NCI-H1105 (cell line): ENCODE measurements at places on chromosomes 5 and 9.

DNA sequence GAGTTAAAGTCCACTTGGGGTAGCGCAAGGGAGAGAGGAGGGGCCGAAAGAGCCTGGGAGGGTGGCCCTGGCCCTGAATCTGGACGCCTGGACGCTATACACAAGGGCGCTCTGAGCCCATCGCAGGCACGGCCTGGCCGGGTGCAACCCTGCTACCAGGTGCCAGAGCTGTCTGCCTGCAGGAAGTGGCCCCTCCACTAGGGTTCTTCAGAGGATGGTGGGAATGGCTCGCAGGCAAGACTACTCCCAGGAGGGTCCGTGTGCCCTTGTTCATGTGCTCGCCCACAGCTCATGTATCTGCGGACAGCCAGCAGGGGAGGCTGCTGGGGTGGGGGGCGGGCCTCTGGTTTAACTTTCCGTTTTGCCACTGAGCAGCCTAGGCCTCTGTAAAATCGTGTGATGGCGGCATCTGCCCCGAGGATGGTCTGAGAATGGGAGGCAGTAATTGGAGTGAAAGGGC lies 1.4 kb upstream of the NKD2 start:
- DNase-seq, result no peak

- DNase-seq, result no peak
Measured at GRCh38 chr5:170861917-170862766, at the start of gene RANBP17. RANBP17 (plus strand) TSS chr5:170862018.

GRCh38 chr5:18487928-18488480 lies 853.7 kb downstream of the TAF11L14 start:
- no peak for DNase-seq

DNA sequence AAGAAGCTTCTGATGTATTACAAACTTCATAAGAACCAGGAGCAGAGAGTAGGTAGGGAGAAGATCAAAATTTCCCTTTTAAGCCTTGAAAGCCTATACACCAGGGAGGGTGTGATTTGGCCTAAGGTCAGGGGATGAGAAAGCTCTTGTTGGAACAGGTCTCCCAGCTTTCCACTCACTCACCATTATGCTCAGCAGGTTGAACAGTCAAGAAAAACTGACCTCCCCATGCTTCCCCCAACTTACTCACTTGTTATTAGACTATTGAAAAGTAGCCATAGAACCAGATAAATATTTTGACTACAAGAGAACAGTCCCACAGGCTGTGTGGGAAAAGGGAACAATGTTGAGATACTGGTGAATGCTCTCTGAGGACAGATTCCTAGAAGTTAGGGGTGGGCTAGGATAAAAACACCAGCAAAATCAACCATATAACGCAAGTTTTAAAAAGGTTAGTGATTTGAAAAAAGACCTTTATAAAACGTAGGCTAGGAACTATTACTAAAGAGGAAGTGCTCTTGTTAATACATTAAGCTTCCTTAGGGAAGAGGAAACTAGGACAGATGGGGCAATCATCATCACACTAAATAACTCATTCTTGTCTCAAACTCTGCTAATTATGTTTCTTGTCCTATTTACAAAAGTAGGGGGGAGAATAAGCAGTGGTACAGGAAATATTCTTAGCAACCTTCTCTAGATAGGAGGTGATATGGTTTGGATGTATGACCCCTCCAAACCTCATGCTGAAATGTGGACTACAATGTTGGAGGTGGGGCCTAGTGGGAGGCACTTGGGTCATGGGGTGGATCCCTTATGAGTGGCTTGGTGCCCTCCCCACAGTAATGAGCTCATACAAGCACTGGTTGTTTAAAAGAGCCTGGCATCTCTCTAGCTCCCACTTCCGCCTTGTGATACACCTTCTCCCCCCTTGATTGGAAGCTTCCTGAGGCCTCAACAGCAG lies 31.0 kb downstream of the PCDHGC5 start:
- DNase-seq, result no peak

DNA sequence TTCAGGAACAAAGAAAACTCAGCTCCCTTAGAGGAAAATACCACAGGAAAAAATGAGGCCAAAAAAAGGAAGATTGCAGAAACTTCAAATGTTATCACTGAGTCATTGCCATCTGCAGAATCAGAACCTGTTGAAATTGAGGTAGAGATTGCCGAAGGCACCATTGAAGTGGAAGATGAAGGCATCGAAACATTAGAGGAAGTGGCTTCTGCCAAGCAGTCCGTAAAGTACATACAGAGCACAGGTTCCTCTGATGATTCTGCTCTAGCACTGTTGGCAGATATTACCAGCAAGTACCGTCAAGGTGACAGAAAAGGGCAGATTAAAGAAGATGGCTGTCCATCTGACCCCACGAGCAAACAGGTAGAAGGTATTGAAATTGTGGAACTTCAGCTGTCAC lies 30.8 kb upstream of the NIM1K start:
- no peak for DNase-seq

DNA sequence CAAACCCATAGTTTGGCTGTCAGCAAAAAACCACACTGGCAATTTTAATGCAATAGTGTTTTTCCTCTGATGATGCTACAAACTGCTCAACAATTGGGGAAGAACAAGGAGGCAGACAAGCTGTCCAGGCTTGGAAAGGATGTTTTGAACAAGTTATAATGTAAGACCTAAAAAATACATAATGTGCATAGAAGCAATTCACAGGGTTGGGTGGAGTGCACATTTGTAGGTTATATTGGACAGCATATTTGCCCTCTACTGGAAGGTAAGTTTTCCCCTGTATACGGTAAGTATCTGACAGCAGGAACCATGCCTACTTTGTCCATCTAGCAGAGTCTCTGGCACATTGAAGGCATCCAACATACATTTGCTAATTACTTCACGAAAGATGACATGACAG lies 114.3 kb upstream of the PUM3 start:
- no peak for DNase-seq

- DNase-seq, result no peak
Measured at GRCh38 chr5:112691758-112692157, 45.9 kb upstream of the APC start.

- DNase-seq, result no peak
Measured at GRCh38 chr5:154470137-154470536, 7.9 kb downstream of the HAND1 start.

DNA sequence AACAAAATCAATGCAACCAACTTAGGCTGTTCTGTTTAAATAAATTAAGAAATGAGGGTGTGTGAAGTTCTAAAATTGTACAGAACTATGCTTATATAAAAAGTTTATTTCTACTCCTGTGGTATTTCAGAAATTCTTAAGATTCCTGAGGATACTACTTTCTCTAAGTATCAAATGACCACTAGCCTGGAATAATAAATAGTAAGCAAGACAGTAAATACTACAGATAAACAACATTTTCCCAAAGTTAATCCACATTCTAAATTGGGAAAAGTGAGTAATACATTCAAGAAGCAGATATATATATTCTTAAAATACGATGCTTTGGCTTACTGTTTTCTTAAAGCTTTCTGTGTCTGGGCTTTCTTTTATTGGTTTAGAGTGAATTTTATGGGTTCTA lies 29.5 kb downstream of the CCNH start:
- DNase-seq, result no peak

DNA sequence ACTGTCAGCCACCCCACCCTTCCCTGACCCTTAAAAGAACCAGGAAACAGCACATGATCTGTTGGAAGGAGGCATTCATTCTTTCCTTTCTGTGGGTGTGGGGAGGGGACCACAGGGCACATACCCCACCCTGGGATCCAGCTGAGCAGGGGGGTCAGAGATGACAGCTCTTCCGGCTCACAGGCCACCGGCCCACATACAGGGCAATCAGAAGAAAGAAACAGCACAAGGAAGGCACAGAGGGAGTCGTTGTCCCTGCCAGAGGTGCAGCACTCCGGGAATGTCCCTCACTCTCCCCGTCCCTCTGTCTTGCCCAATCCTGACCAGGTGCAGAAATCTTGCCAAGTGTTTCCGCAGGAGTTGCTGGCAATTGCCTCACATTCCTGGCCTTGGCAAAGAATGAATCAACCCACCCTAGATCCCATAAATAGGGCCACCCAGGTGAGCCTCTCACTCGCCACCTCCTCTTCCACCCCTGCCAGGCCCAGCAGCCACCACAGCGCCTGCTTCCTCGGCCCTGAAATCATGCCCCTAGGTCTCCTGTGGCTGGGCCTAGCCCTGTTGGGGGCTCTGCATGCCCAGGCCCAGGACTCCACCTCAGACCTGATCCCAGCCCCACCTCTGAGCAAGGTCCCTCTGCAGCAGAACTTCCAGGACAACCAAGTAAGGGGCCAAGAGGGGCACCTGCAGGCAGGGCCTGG lies at the start of gene LCN2:
Gene LCN2, plus strand, starts transcription at position 453 of the 701 bp plus-strand sequence. Its CDS starts 73 bp downstream, at position 526.
- DNase-seq, result no peak

- no peak for DNase-seq
Measured at GRCh38 chr9:129998491-129999140, 44.4 kb downstream of the FNBP1 start.

DNA sequence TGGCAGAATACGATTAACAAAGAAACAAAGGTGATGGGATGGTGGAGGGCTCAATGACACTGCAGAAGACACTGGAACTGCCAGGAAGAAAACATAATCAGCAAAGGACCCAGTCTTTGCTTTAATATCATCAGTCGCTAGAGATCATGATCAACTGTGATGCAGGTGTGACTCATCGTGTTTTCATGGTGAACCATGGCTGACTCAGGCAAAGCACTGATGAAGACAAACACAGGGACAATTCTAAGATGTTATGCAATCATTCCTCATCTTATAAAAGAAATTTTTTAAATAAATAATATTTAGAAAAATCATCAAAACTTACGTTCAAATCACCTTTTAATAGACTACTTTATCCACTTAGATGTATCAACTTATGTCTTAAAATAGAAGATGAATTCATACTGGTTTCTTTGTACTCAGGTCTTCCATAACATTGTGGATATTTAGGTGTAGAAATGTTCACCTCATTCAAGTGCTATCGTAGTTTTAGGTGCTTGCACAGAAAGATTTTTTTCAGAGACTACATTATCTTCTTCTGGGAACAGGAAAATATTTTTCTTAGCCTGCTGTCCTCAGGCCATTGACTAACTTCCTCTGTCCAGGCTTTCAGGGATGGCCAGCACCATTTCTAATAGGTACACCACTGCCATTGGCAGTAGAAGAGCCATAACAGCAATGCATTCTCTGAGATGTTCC lies 673.4 kb upstream of the MEF2C start:
- no peak for DNase-seq

- no peak for DNase-seq
Measured at GRCh38 chr5:149754172-149754880, 24.2 kb downstream of the PPARGC1B start.

GRCh38 chr9:91101611-91102168 lies 260.0 kb downstream of the AUH start:
- DNase-seq, result no peak

GRCh38 chr5:168793841-168794837 lies 215.0 kb upstream of the PANK3 start:
- no peak for DNase-seq

DNA sequence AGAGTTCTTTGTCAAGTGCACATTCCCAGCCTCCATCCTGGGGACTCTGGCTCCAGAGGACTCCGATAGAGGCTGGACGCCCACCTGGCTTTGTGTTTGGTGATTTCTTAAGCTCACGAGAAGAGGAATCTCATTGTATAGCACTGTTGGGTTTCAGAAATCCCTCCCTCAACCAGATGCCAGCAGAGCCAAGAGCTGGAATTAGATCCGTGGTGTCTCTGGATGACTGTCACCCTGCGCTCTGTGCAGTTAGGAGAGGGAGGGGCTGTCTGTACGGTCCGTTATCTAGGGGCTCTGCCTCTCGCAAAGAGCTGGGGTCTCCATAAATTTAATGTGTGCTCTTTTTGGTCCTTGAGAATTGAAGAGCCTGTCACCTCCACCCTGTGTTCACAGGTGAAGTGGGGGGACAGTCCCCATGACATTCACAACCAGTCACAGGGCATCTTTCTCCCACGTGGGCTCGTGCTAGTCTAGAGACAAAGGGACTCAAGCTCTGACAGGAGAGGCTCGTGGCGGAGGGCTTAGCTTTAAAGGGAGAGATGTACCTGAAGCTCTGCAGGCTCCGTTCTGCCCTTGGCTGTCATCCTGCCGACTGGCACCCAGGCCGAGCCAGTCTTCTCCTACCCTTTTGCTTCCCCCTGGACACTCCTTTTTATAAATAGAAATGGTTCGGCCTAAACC lies 41.4 kb downstream of the FAM78A start:
- no peak for DNase-seq

GRCh38 chr9:114176624-114177291 lies 21.4 kb downstream of the COL27A1 start:
- no peak for DNase-seq

GRCh38 chr9:96665789-96666188 lies 10.7 kb upstream of the PRXL2C start:
- no peak for DNase-seq

DNA sequence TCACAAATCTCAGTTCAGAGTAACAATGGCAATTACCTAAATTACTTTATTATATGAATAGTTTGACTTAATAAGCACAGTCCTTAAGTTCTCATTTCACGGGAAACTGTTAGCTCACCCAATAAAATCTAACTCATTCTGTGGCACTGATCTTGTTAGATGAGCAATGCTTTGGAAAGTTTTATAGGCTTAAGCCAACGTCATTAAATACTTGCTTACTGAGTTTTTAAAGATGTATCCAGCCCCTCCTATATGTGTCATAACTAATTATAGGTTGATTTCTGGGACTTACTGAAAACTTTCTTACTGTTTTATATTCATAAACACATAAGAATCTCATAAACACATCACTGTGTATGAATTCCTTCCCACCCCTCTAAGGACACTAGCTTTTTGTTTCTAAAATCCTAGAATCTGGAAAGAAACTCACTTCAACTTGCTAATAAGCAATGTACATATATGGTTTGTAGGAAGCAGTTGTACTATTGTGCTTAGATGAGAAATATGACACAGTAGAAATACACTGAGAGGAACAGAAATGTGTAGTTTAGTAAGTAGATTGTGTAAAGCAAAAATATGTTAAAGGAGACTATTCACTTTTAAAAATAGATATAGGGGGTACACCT lies 14.1 kb upstream of the MARCOL start:
- no peak for DNase-seq

DNA sequence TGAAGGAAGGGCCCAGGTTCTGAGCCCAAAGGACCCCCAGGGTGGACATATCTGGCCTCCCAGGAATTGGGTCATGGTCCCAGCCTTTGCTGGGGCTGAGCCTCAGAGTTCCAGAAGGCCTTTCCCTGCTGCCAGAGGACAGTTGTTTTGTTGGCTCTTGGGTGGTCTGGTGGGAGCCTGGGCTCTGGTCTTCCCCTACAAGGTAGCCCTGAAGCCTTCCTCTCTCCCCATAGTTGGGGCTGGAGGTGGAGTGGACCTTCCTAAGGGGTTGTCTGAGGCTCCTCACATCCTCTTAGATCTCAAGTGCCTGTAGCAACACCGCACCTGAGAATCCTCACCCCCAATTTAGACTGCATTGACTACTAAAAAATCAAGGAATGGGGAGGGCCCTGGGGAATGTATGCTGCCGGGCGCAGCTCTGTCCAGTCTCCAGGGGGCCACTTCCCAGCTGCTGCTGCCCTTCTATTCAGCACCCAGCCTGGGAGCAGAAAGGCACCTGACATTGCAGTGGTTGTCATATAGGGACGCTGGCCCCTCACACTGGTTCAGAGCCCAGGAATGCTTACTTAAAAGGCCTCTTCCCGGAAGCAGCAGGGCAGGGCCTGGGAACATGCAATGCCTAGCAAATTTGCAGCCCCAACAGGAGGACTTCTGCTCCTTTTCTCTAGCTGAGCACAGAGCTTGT lies 66.4 kb downstream of the IL31RA start:
- DNase-seq, result no peak
